ENCODE measurements at places on chromosomes 6 and 20. TPM values are rescaled to one million over a fixed set of nuclear protein-coding genes. Genes with fewer than 3 reads are reported as not detected.

Gene SEL1L2
- total RNA-seq, result not detected

Gene MTFR2
- total RNA-seq, result 1.2 TPM

Gene DEFB128
- total RNA-seq, result not detected

Gene TCEA2
- 43.3 TPM for total RNA-seq

Gene COMMD7
- 29.7 TPM for total RNA-seq

Gene HAO1
- not detected for total RNA-seq

Gene MLN
- total RNA-seq, result not detected

Gene UBD
- not detected for total RNA-seq

Gene RIMS1
- total RNA-seq, result not detected

DNA sequence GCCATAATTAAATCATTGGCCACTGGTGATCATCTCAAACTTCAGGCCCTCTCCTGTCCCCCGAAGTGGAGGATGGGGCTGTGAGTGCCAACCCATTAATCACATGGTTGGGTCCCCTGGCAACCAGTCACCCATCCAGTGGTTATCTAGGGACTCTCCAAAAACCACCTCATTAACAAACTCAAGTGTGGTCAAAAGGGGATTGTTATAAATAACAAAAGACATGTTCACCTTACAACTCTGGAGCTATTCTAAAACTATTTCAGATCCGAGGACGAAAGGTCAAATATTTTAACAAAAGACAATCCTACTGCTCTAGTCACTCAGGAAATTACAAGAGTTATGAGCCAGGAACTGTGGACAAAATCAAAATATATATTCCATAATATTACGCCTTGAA, 95.5 kb upstream of the PRND start:
- H3K27ac ChIP-seq, result no peak overlapping the region
- no peak overlapping the region for H3K4me3 ChIP-seq
- DNase-seq, result no peak
- no peaks in the 10 kb centered on the region for H3K27me3 ChIP-seq

DNA sequence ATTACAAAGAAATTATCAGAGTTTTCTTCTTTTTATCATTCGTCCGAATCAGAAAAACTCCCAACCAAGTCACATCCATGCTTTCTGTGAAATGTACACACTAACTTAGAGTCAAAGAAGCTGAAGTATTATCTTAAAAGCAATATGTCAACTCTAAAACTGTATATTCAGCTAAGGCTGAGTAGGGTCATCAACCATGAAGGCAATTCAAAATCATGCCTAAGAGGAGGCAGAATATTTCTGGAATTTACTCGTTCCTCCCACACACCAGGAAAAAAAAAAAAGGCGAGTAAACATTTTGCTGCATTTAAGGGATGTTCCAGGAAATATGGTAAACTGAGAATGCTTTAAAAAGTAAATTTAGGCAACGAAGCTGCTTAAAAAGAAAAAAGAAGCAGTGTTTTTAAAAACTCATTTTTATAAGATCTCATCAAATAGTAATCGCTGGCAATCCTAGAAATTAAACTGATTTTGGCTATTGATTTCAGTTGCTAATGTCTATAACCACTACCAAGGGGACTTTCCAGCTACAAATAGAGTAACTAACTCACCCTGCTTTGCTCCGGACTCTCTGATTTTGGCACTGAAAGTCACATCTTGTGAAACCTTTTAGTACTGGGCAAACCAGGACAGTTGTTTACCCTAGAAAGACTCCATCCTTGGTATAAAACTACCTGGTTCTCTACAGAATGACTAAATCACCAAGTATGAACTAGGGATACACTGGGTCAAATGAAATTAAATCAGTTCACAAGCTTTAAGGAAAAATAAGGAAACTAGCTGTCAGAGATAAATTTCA, 82.8 kb downstream of the MBOAT1 start:
- no peak overlapping the region for H3K4me3 ChIP-seq
- peaks cover 4% of the 10 kb centered on the region for H3K36me3 ChIP-seq
- H3K4me1 ChIP-seq, result no peaks in the 10 kb centered on the region
- DNase-seq, result no peak

- no peaks in the 10 kb centered on the region for H3K36me3 ChIP-seq
- H3K4me3 ChIP-seq, result no peak overlapping the region
- H3K27ac ChIP-seq, result no peak overlapping the region
These were observed 219.8 kb upstream of the ARID1B start for GRCh38 chr6:156557251-156557910.

- H3K27me3 ChIP-seq, result no peaks in the 10 kb centered on the region
- H3K4me1 ChIP-seq, result no peaks in the 10 kb centered on the region
- H3K36me3 ChIP-seq, result peaks cover 39% of the 10 kb centered on the region
- no peak for DNase-seq
These were observed 33.3 kb downstream of the ZC3H12D start for GRCh38 chr6:149451376-149452036.

DNA sequence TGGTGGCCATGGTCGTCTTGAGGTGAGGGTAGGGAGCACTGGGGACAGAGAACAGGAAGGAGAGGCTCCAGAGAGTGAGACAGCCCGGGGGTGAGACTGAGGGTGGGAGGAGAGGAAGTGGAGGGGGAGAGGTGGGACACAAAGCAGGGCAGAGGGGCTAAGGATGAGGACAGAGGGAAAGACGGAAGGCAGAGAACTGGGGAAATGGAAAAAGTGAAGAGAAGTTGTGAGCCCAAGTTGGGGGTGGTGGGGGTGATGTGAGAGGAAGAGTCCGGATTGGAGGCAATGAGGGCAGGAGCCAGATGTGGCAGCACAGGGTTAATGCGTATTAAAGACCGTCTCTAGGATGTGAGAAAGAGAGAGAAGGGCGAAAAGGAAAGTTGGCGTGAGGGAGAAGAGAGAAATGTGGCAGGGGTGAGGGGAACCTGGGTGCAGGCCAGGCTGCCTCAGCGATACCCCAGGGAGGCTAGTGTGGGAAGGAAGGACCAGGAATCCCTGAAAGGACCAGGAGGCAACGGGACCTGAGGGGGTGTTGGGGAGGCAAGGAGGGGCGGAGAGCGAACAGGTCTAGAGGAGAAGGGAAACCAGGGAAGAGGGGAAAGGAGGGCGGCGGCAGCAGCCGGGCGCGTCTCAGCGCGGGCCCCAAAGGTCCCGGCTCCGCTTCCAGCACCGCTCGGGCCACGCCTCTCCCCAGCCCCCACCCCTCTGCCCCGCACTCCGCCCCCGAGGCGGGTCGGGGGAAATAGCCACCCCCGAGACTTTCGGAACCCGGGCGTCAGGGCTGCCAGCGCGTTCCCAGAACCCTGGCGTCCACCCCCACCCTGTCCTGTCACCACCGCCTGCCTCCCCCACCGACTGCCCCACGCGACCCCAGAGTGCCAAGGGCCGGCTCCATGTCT, at the start of gene PPP1R18:
Gene PPP1R18, minus strand, starts transcription at position 637 of the 899 bp plus-strand sequence. Its CDS starts 627 bp downstream, at position 10.
- H3K4me3 ChIP-seq, result peak within 1 kb of the TSS; percentile 93
- DNase-seq, result peak; percentile 64
- H3K4me1 ChIP-seq, result peaks cover 43% of the 10 kb centered on the region
- H3K27ac ChIP-seq, result peak within 1 kb of the TSS; percentile 94
- H3K27me3 ChIP-seq, result no peaks in the 10 kb centered on the region
- no peaks in the 10 kb centered on the region for H3K36me3 ChIP-seq

GRCh38 chr20:48478370-48478769, 349.4 kb downstream of the PREX1 start:
- no peak for DNase-seq
- no peaks in the 10 kb centered on the region for H3K27me3 ChIP-seq
- H3K27ac ChIP-seq, result no peak overlapping the region
- H3K4me3 ChIP-seq, result no peak overlapping the region

DNA sequence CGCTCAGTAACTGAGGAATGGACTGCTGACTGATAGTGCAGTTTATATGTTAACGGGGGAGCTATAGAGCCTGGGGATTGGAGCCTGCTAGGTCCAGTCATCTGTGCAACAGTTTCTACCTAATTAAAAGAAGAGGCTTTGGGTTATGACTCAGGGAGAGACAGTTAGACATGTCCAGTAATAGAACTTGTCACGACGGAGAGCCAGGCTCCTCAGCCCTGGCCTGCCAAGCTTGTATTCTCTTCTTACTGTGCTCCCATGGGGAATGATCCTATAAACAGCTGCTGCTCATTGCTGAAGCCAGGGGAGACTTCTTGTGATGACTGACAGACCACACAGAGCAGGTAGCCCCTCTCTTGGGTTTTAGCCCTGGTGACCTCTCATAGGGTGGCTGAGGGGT, 69.3 kb downstream of the SYNJ2 start:
- H3K4me3 ChIP-seq, result no peak overlapping the region
- no peak for DNase-seq
- H3K36me3 ChIP-seq, result no peaks in the 10 kb centered on the region
- no peak overlapping the region for H3K27ac ChIP-seq
- H3K27me3 ChIP-seq, result no peaks in the 10 kb centered on the region

DNA sequence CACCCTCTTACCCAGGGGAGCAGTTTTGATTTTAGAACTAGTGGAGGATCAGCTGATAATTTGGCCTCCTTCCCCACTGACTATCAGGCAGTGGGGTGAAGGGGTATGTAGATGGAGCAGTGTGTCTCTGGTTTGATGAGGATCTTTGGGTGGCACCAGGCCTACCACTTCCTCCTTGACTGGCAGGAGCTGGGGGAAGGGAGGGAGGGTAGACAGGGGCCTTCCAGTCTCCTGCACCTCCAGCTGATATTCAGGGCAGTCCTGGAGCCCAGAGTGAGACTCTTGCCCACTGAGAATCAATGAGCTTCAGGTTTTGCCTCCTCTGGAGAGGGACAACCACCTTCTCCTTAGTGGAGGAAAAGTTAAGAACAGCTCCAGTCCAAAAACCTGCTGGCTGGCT, 3.2 kb downstream of the DEF6 start:
- H3K36me3 ChIP-seq, result peaks cover 6% of the 10 kb centered on the region
- H3K4me3 ChIP-seq, result peak overlapping the region; percentile 90
- H3K4me1 ChIP-seq, result peaks cover 76% of the 10 kb centered on the region
- DNase-seq, result peak; percentile 58
- no peaks in the 10 kb centered on the region for H3K27me3 ChIP-seq
- H3K27ac ChIP-seq, result peak overlapping the region; percentile 88

DNA sequence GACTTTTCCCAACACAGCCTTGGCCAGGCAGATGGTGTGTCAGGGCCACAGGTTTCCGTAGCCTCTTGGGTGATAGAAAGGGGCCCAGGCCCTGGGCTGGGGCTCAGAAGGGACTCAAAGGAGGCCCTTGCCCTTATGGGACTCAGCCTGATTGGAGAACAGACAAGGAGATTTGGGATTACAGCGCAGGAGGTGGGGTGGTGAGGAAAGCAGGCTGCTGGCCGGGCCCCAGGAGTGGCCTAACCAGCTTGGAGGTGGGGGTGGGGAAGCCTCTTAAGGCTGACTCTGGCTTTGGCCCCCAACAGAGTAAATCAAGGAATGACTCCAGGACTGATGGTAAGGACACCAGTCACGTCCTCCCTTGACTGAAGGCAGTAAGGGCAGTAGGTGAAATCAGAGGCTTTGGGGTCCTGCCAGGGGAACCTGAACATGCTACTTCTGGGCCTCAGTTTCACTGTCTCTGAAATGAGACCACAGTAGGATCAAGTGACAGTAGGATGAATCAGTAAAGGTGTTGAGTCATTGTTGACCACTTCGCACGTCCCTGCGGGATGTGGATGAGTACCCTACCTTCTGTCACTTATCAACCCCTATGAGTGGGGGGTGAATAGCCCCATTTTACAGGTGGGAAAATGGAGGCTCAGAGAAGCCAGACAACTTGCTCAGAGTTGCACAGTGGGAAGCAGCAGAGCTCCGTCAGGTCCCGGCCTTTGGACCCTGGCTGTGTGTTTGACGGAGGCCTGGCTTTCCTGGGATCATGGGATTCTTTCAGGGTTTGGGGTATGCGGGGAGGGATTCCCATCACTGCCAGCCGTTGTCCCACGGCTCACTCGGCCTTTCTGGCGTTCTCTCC, 4.5 kb downstream of the SNAI1 start:
- peaks cover 11% of the 10 kb centered on the region for H3K4me1 ChIP-seq
- no peak overlapping the region for H3K4me3 ChIP-seq
- no peak for DNase-seq
- H3K36me3 ChIP-seq, result no peaks in the 10 kb centered on the region
- H3K27ac ChIP-seq, result no peak overlapping the region
- no peaks in the 10 kb centered on the region for H3K27me3 ChIP-seq

- H3K4me1 ChIP-seq, result peaks cover 6% of the 10 kb centered on the region
- no peaks in the 10 kb centered on the region for H3K27me3 ChIP-seq
- H3K36me3 ChIP-seq, result no peaks in the 10 kb centered on the region
- H3K27ac ChIP-seq, result no peak overlapping the region
These were observed 2.5 kb upstream of the SRC start for GRCh38 chr20:37343212-37343993.

DNA sequence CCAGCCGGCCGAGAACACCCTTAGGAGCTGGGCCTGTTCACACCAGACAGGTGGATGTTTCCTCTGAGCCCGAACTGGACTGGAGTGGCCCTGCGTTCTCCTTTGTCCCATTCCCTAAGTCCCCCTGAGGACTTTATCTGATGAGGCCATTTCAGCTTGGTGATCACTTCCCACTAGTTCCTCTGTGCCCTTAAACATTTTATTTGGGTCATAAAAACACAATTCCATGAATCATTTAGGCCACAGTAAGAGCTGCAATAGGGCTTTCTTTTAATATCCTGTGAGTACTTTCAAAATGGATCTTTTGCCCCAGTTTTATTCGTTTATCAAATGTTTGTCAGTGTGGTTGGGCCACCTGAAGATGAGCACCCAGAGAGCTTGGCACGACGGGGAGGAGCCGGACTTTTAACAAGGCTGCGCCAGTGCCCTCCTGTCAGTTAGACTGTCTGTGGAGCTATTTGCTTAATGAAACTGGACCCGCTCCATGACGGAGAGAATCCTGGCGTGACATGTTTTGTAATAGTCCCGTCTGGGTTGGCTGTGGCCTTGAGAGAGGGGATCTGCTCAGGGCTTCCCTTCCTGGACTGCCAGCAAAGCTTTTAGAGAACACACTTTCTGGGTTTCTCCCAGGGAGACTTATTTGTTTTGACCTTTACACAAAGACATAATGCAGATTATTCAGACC, 53.5 kb downstream of the ZDHHC14 start:
- H3K4me3 ChIP-seq, result no peak overlapping the region
- no peak overlapping the region for H3K27ac ChIP-seq
- no peaks in the 10 kb centered on the region for H3K4me1 ChIP-seq
- no peaks in the 10 kb centered on the region for H3K27me3 ChIP-seq
- H3K36me3 ChIP-seq, result no peaks in the 10 kb centered on the region

DNA sequence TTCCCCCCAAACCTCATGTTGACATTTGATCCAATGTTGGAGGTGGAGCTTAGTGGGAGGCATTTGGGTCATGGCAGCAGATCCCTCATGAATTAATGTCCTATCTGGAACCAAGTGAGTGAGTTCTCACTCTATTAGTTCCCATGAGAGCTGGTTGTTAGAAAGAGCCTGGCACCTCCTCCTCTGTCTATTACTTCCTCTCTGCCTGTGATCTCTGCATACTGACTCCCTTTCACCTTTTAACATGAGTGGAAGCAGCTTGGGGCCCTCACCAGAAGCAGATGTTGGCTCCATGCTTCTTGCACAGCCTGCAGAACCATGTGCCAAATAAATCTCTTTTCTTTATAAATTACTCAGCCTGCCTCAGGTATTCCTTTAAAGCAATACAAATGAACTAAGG, 127.3 kb upstream of the RALGAPA2 start:
- no peaks in the 10 kb centered on the region for H3K4me1 ChIP-seq
- H3K27ac ChIP-seq, result no peak overlapping the region
- no peaks in the 10 kb centered on the region for H3K36me3 ChIP-seq
- no peak overlapping the region for H3K4me3 ChIP-seq
- no peaks in the 10 kb centered on the region for H3K27me3 ChIP-seq

- no peaks in the 10 kb centered on the region for H3K27me3 ChIP-seq
- no peak for DNase-seq
- H3K36me3 ChIP-seq, result no peaks in the 10 kb centered on the region
- no peak overlapping the region for H3K4me3 ChIP-seq
- no peak overlapping the region for H3K27ac ChIP-seq
These were observed 32.9 kb downstream of the FLRT3 start for GRCh38 chr20:14304472-14304871.

GRCh38 chr6:101393829-101394251, 332 bp downstream of the GRIK2 start:
- H3K4me3 ChIP-seq, result no peak overlapping the region
- H3K4me1 ChIP-seq, result no peaks in the 10 kb centered on the region
- no peak for DNase-seq
- H3K36me3 ChIP-seq, result no peaks in the 10 kb centered on the region
- no peak overlapping the region for H3K27ac ChIP-seq
- H3K27me3 ChIP-seq, result peaks cover 8% of the 10 kb centered on the region

Measured in CD4-positive, alpha-beta memory T cell (primary cell).